ENCODE measurements at places on chromosomes 3 and 15. TPM values are rescaled to one million over a fixed set of nuclear protein-coding genes. Genes with fewer than 3 reads are reported as not detected.

NANOGP8 gene
- not detected for total RNA-seq

ACP3 gene
- total RNA-seq, result 0.63 TPM

SKOR1 gene
- total RNA-seq, result 0.63 TPM

SLC6A6 gene
- total RNA-seq, result 34.4 TPM

MYLK gene
- 5.3 TPM for total RNA-seq

GPR87 gene
- total RNA-seq, result not detected

GHSR gene
- total RNA-seq, result not detected

CHST2 gene
- 34.1 TPM for total RNA-seq

SI gene
- total RNA-seq, result not detected

LINGO1 gene
- total RNA-seq, result 67.9 TPM

RPL29 gene
- 712 TPM for total RNA-seq

CLSTN2 gene
- 33.2 TPM for total RNA-seq

EPHB3 gene
- total RNA-seq, result 5.3 TPM

ASB14 gene
- total RNA-seq, result not detected

EXD1 gene
- 0.63 TPM for total RNA-seq

CD86 gene
- total RNA-seq, result 0.94 TPM

PXK gene
- 53.8 TPM for total RNA-seq

TRAT1 gene
- not detected for total RNA-seq

IGDCC3 gene
- total RNA-seq, result 23.2 TPM

Data from parietal lobe (tissue), 2 donors.